Gastrocnemius medialis (tissue), 4 donors: ENCODE measurements at places on chromosomes 16 and 17. TPM values are rescaled to one million over a fixed set of nuclear protein-coding genes. Genes with fewer than 3 reads are reported as not detected.

- DNase-seq: peak; percentile 39
Observed at GRCh38 chr17:2710803-2711607, 559 bp downstream of the CLUH start.

DNA sequence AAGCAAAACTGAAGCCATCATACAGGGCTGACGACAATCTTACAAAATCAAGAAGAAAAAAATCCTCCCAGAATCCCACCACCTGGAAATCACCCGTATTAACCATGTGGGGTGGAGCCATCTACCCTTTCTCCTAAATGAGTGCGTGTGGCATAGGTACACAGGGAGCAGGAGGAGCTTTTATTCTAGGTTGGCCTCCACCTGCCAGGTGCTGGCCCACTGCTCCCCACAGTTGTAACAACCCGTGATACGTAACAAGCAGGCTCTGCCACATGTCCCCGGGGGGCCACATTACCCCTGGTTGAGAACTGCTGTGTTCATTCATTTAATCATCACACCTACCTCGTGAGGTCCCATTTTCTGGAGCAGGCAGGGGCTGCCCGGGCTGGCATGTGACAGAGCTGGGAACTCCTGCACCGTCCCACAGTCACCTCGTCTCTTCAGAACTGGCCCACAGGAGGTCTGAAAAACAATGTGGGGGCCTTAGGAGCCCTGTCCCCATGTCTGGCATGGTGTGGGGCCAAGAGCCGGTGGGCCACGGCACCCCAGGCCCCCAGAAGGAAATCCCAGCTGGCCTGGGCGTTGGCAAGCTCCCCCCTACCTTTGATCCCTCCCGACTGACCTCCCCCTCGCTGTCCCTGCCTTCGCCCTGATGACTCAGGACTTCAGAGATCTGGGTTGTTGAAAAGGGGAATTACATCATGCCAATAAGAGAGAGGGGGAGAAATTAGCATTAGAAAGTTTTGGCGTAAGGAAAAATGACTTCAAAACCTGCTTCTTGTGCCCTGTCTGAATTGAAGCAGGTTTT, 12.9 kb downstream of the CMIP start:
- DNase-seq: no peak

NPIPA5 gene
- total RNA-seq: 12.5 TPM

- DNase-seq: no peak
Observed at GRCh38 chr17:36629970-36630502, 28.7 kb downstream of the MRM1 start.

DNA sequence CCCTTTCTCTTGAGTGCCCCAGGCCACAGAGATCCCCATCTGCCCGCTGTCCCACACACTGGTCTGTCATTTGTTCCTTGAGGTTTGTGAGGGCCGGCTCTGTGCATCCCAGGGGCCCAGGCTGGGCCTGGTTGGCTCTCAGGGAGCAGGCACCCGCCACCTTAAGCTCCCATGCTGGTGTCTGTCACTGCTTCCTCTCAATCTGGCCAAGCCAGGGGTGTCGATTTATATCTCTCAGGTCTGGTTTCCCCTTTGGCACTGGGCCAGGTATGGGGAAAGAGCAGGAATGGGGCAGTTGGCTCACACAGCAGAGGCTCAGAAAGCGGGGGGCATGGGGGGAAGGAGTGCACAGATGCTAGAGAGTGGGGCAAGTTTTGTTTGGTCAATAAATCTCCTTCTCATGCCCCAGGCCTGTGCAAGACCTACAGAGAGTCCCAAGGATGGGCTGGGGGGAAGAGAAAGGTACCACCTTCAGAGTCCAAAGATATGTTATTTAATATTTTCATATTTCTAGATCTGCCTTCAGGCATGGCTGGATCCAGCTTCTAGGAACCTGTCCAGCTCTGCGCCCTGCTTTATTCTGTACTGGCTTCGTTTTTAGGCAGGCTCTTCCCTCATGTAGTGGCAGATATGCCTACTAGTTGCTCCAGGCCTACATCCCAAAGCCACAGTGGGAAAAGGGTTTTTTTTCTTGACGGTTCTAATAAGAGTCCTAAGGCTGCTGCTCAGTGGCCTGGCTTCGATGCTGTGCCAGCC, 34.3 kb downstream of the IL4R start:
- no peak for DNase-seq

GRCh38 chr17:81123052-81124048, 42.0 kb upstream of the PVALEF start:
- DNase-seq: no peak

GRN gene
- total RNA-seq: 105 TPM

PIGW gene
- total RNA-seq: 4.4 TPM

DNA sequence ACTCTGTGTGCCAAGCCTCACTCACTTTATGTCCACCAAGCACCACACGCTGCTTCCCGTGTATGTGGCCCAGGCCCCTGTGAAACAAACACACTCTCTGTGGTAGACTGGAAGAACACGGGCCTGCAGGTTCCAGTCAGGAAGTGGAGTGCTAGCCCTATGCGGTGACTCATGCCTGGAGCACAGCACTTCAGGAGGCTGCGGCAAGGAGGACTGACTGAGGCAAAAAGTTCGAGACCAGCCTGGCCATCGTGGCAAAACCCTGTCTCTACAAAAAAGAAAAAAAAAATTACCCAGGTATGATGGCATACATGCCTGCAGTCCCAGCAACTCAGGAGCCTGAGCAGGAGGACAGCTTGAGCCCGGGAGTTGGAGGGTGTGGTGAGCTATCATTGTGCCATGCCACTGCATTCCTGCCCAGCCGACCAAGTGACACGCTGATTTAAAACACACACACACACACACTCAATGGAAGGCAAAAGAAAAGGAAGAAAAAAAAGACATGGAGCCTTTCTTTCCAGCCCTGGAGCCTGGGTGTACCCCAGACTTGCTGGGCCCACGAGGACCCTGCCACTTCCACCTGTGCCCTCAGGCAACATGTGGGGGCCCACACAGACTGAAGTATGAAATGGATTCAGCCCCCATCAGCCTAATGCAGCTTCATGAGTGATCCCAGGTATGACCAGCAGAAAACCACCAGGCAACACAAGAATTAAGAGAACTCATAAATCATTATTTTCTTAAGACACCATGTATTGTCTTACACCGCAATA, 126.6 kb downstream of the ANKRD11 start:
- no peak for DNase-seq

CES3 gene
- 12.5 TPM for total RNA-seq

USP10 gene
- total RNA-seq: 61.1 TPM

DNA sequence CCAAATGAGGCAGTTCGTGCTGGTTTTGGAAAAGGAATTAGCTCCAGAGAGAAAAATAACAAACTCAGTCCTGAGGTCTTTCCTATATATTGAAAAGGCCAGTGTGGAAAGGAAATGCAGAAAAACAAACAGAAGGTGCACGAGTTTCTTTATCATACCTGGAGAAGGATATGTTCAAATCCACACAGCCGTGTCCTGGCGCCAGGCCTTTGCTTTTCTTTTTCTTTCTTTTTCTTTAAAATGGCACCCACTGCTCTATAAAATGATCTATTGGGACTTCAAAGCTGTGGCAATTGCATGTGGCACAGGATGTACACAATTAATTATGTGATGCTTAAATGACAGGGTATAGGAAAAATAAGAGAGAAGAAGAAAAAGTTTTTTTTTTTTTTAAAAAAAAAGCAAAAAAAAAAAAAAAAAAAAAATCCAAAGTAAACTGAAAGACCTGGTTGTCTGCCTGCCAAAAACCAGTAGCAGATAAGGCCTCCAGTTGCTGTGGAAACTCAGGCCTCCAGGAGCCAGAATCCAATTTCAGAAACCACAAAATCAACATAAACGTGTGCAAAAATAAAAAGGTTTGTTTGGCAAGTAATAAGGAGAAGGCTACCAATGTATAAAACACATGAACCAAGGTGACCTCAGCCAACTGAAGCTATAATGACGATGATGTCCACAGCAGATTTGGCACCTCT, 957.6 kb upstream of the SOX9 start:
- no peak for DNase-seq

DNA sequence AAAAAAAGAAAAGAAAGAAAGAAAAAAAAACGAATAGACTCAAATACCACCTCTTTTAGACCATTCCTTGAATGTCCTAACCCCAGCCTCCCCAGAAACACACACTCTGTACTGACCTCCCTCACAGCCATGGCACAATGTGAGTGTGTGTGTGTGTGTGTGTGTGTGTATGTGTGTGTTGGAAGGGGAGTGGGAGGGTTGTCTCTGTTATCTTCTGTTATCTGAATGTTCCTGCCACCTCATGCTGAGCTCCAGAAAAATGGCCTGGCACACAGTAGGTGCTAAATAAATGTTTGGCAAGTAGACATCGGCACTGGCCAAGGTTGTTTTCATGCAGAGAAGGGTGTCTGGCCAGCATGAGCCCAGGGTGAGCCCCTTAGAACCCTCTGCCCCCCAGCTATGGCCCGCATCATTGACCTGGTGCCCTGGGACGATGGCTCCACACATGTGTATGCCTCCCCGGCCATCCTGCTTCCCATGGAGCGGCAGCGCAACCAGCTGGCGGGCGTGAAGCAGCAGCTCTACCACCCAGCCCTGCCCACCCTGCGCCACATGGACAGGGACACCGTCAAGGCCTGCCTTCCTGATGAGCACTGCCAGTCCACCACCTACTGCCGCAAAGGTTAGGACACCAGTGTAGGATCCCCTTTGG, 6.6 kb upstream of the CNGB1 start:
- no peak for DNase-seq

ZMYND15 gene
- total RNA-seq: not detected

DNA sequence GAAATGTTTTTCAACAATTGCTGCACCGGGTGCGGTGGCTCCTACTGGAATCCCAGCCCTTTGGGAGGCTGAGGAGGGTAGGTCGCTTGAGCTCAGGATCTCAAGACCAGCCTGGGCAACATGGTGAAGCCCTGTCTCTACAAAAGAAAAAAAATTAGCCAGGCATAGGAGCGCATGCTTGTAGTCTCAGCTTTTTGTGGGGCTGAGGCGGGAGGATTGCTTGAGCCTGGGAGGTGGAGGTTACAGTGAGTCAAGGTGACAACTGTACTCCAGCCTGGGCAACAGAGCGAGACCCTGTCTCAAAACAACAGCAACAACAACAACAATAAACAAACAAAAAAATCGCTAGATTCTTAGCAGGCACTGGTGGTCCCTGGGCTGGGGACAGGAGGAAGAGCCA, 28.5 kb downstream of the IL21R start:
- no peak for DNase-seq

WFIKKN2 gene
- 0.22 TPM for total RNA-seq

CDRT4 gene
- 0.66 TPM for total RNA-seq

- DNase-seq: no peak
Observed at GRCh38 chr16:55908641-55909040, 33.5 kb upstream of the CES5A start.
